ENCODE measurements at places on chromosomes 12 and 14. TPM values are rescaled to one million over a fixed set of nuclear protein-coding genes. Genes with fewer than 3 reads are reported as not detected.

The ZNF605 gene
- total RNA-seq: 12.3 TPM

The LAG3 gene
- total RNA-seq: 46.6 TPM

The B3GNT4 gene
- 1.1 TPM for total RNA-seq

The FOXN4 gene
- not detected for total RNA-seq

The GALNT8 gene
- total RNA-seq: 0.71 TPM

The RIPK3 gene
- total RNA-seq: 43.7 TPM

The TROAP gene
- total RNA-seq: 73.8 TPM

The VRTN gene
- not detected for total RNA-seq

The KRT73 gene
- 0.42 TPM for total RNA-seq

The VTI1B gene
- 74.6 TPM for total RNA-seq

The MMP14 gene
- 4.9 TPM for total RNA-seq

The KRT6C gene
- total RNA-seq: not detected

The ATN1 gene
- total RNA-seq: 31.3 TPM

The FBXO34 gene
- 26.1 TPM for total RNA-seq

The PTGR2 gene
- 3.4 TPM for total RNA-seq

The TMEM52B gene
- total RNA-seq: not detected

The SLC5A8 gene
- not detected for total RNA-seq

The KRT6B gene
- not detected for total RNA-seq

The PZP gene
- not detected for total RNA-seq

The DIO2 gene
- total RNA-seq: not detected

The SOAT2 gene
- 10.4 TPM for total RNA-seq

The DYNC1H1 gene
- total RNA-seq: 316 TPM

The NEUROD4 gene
- total RNA-seq: not detected

The NFYB gene
- total RNA-seq: 24.8 TPM

The PRH2 gene
- not detected for total RNA-seq

The KRT80 gene
- not detected for total RNA-seq

The CNTN1 gene
- not detected for total RNA-seq

The APOF gene
- not detected for total RNA-seq

The NTS gene
- not detected for total RNA-seq

The LRRC10 gene
- total RNA-seq: not detected

The POTEM gene
- total RNA-seq: not detected

The ANKRD33 gene
- not detected for total RNA-seq

The TSPAN19 gene
- not detected for total RNA-seq

The SLC22A17 gene
- total RNA-seq: 3.4 TPM

The CYP46A1 gene
- total RNA-seq: 0.33 TPM

The GUCY2C gene
- total RNA-seq: not detected

The DLGAP5 gene
- total RNA-seq: 79.7 TPM

The AGAP2 gene
- total RNA-seq: 71.6 TPM

The TPH2 gene
- not detected for total RNA-seq
